ENCODE measurements at places on chromosomes 12 and 14.
A peak's percentile ranks its signal among the peaks of the same experiment; 100 is the strongest.

GRCh38 chr12:25994901-25995625 is 36.6 kb downstream of the RASSF8 start:
- DNase-seq: no peak

DNA sequence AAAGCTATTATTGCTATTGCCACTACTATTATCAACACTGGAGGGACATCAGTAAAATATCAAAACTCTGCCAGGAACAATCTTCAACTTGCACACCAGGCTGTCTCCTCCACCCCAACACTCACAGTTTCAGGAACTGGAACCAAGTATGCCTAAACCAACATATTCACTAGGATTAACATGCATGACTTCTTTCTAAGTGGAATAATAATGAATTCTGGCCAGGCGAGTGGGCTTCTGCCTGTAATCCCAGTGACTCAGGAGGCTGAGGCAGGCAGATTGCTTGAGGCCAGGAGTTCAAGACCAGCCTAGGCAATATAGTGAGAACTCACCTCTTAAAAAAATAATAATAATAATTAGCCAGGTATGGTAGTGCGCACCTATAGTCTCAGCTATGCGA is 58.1 kb downstream of the TBX5 start:
- no peak for DNase-seq

- DNase-seq: no peak
Measured at GRCh38 chr14:28596391-28596790, 170.2 kb upstream of the FOXG1 start.

DNA sequence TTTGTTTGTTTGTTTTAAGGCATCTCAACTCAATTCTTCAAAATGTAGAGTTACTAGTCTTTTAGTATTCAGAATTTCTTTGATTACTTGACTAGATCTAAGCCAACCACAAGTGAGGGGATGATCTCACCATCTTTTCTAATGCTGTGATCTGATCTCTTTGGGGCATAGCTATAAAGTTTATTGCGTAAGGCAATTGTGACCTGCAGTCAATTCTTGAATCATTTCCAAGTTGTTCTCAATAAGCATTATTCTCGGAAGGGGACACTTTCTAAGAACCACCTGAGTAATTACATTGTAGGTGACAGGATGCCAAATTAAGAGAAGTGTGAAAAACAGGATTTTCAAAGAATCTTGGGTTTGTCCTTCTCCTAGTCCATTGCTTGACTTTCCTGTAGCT is 13.1 kb downstream of the DACT1 start:
- no peak for DNase-seq

- DNase-seq: no peak
Measured at GRCh38 chr14:59823179-59823578, 47.4 kb downstream of the RTN1 start.

- DNase-seq: no peak
Measured at GRCh38 chr12:79929065-79929464, 5.8 kb downstream of the PPP1R12A start.

DNA sequence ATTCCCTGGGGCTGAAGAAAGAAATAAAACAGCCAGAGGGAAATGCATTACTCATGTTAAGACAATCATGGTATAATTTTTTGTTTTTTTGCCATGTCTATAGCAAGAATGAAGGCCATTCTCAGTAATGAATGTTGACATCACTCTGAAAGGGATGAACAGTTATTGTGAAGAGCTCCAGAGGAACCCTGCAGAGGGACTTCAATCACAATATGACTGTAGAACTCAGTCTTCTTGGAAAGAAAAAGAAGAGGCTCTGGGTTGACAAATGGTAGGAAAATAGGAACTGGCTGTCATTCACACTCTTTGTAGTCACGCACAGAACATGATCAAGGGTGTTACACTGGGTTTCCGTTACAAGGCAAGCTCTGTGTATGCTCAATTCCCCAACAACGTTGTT is 73.8 kb upstream of the DACT1 start:
- DNase-seq: no peak

GRCh38 chr14:64965356-64966000 is 6.7 kb downstream of the RAB15 start:
- no peak for DNase-seq

GRCh38 chr14:104579507-104579906 is at the start of gene C14orf180:
C14orf180 (plus strand) TSS chr14:104579764; CDS start chr14:104586431, 6,667 bp downstream.
- no peak for DNase-seq

DNA sequence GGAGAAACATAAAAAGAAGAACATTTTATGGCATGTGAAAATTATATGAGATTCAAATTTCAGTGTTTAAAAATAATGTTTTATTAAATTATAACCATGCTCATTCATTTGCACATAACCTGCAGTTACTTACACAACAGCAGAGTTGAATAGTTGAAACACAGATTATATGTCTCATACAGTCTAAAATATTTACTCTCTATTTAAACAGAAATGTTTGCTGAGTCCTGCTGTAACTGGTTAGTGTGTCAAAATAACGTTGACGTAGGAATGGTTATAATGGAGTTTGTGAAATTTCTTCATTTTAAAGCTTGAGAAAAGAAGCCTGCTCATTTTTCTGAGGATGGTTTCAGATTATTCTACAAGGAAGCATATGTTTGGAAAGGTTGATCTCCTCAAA is 196.5 kb upstream of the GARIN2 start:
- no peak for DNase-seq

DNA sequence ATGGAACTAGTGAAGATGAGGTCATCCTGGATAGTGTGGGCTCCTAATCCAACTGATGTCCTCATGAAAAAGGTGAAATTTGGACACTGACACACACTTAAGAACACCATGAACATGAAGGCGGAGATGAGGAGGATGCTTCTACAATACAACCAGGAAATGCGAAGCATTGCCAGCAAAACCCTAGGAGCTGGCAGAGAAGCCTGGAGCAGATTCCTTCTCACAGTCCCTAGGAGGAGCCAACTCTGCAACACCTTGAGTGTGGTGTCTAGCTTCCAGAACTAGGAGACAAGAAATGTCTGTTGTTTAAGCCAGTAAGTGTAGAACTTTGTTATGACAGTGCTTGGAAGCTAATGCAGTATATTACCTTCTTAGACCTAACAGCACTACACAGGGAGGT is 191.9 kb upstream of the PWP1 start:
- DNase-seq: no peak

DNA sequence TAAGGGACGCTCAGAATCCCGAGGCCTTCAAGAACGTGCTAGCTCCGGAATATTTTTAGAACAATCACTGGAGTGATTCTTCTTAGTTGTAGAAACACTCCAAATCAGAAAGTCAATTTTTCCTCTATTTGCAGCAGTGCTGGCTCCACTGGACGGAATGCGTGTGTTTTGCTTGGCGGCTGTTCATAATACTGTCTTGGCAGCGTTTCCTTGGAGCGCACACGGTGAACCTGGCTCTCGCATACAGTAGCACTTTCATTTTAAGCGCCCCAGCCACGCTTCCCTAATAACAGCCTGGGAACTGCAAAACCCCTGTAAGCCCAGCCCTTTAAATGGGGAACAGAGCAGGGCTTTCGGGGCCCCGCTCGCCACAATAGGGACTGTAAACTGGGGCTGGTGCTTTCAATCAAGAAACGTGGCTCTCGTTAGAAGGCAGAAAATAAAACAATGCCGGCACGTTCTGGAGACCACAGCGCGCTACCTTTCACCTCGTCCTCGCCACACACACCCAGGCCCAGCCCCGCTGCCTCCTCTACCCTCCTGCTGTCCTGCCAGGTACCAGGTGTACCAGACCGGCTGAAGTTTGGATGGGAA is 79.9 kb downstream of the BCL11B start:
- DNase-seq: peak; percentile 36

DNA sequence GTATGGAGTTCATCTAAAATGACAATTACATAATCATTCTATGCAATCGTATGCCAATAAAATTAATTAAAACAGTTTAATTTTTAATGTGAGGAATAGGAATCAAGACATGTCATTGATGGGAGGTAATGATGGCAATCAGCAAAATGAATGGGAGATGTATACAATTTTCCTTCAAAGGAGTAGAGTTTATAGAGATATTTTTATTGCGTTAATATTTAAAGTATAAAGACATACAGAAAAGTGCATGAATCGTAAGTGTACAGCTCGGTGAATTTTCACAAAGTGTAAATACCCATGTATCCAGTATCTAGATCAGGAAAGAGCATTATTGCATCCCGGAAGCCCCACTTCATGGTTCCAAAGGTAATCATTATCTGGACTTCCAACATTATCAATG is 1.2 kb downstream of the MIPOL1 start:
- DNase-seq: no peak

DNA sequence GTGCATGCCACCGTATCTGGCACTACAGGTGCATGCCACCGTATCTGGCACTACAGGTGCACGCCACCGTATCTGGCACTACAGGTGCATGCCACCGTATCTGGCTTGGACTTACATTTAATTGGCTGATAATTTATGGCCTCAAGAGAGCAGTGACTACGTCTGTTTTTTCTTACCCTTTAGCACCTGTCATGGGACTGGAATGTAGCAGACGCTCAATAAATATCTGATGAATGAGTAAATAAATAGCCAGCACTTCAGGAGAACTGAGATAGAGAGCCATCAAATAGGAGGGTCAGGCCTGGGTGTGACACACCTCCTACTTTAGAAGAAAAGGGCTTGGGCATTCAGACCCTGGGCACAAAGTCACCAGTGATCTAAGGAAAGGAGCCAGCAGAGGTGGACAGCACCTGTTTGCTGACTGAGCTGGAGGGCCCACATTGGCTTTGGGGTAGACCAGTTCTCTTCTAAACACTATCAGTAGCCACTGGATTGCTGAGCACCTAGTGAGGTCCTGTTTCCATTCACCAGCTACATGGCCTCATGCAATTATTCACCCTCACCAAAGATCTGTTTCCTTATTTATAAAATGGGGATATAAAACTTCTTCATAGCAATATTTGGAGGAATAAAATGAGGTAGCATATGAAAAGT is 50.1 kb downstream of the RFX4 start:
- no peak for DNase-seq

Data from activated CD4-positive, alpha-beta T cell treated with anti-CD3 and anti-CD28 coated beads for 4 hours (primary cell).